ENCODE measurements at places on chromosomes 16 and 17.

GRCh38 chr16:30924076-30924912 is 922 bp downstream of the FBXL19 start:
- no peak for DNase-seq

GRCh38 chr17:632560-632959 is 82.1 kb downstream of the VPS53 start:
- DNase-seq = no peak

DNA sequence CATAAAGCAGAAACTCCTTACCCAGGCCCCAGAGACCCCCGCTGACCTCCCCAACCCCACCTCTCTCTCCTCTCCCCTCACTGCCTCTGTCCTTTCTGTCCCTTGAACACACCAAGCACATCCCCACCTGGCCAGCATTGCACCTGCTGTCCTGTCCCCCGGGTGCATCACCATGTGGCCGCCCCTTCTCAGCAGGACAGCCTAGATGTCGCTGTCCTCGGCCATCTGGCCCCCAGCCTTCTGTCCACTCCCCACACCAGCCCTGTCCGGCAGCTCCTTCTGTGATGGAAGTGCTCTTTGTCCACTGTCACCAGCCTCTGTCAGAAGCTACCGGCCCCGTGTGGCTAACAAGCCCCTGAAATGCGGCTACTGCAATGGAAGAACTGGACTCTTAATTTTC is 12.3 kb upstream of the MPRIP start:
- DNase-seq = no peak

GRCh38 chr16:23987443-23987842 is 151.7 kb downstream of the PRKCB start:
- no peak for DNase-seq

DNA sequence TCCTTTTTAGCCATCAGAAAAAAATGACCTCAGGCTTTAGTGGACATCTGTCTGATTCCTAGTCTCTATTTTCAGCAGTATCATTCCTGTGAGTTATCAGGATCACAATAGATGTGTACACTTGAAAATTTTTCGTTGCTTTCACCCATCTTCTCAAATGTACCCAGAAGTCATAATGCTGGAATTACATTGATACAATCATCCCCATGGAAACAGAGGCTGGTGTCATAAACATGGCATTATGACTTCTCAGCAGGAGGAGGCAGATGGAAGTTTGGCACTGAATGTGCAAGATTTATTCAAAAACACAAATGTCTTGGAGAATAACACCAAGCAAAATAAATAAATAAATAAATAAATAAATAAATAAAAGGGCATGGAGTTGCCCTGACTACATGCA is 292.5 kb downstream of the PHKB start:
- DNase-seq = no peak

DNA sequence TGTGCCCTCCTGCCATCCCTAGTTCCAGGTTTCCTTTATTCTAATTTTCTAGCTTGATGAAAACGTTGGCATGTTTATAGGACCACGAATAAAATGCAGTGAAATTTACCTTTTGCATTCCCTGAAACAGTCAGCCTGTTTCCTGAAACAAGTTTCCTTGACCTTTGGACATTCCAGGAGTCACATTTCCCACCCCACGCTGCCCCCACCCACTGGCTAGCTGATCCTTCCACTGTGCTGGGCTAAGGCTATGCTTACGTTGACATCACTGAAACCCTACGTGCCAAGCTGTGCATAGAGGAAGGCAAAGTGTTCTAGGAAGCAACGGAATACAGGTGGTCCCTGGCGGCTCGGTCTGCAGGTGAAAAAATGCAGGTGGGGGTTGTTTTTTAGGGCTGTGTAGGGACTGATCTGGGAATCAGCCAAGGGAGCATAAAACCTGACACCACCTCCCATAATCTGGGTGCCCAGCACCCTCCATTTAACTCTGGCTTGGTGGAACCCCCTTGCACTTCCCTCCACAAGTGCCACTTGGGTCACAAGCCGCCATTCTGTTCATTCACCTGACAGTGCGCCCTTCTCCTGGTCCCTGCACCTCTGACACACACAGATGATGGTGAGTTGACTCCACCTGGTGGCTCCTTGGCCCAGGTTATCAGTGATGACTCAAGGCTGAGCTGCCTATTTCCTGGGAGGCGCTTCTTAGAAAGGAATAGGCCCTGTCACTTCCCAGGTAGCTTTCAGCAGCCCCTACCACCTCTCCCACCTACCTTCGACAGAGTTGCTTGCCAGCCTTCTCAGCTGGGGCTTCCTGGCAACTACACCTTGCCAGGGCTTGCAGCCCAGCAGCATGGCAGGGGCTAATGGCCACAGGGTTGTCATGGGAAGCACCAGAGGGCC is 83.7 kb downstream of the N4BP1 start:
- DNase-seq = no peak

DNA sequence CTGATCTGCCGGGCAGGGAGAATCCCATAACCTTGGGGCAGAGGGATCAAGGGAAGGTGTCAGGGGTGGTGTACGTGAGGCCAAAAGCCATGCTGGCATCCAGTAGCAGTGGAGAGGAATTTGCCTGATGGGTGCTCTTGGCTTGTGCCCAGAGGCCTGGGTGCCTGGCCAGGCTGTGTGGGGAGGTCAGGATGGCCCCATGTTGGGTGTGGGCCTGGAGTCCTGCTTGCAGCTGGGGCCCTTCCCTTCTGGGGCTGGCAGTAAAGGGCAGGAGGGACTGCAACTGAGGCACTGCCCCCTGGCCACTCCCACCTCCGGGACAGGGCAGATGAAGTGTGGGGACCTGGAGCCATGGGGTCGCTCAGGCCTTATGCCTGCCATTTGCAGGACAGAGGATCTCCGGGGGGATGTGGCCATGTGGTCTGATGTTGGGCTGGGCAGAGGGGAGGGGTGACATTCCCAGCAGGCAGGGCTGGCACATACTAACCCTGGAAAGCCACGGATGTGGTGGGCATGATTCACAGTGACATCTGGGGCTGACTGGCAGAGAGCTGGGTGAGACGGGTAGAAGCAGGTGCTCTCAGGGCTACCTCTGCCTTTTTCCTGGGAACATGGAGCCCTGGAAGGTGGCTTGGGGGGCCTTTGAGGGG is 3.5 kb downstream of the FMNL1 start:
- DNase-seq = no peak

- DNase-seq = no peak
Observed at GRCh38 chr17:68249354-68249765, 1.5 kb downstream of the AMZ2 start.
